GM20000 (cell line): ENCODE measurements at places on chromosomes 1 and 21.

- no peak for DNase-seq
Measured at GRCh38 chr1:226133504-226134123, 52.9 kb downstream of the ACBD3 start.

GRCh38 chr1:34904236-34905097, 25.0 kb downstream of the DLGAP3 start:
- DNase-seq = no peak

DNA sequence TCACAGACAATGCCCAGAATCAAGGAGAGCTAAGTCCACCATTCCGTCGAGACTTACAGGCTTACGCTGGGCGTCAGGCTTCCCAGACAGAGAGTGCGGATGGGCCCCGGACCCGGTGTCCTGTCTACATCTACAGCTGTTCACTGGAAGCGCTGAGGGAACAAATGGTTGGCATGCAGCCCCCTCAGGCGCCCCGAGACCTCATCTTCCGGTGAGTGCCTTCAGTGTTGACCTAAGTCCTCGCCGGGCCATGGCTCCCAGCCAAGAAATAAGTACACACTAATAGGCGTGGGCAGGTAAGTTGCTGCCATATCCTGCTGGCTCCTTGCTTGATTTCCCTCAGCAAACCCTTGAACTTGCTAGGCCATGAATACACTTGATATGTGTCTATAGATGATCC, 26.2 kb downstream of the HYI start:
- no peak for DNase-seq

- no peak for DNase-seq
Measured at GRCh38 chr1:235703506-235703905, 53.9 kb upstream of the GNG4 start.

- DNase-seq = no peak
Measured at GRCh38 chr1:53091841-53092645, 30.0 kb downstream of the PODN start.

- peak; percentile 39 for DNase-seq
Measured at GRCh38 chr1:198620951-198621824, 17.7 kb upstream of the PTPRC start.

GRCh38 chr1:211327346-211327921, 801 bp downstream of the TRAF5 start:
- peak; percentile 64 for DNase-seq

DNA sequence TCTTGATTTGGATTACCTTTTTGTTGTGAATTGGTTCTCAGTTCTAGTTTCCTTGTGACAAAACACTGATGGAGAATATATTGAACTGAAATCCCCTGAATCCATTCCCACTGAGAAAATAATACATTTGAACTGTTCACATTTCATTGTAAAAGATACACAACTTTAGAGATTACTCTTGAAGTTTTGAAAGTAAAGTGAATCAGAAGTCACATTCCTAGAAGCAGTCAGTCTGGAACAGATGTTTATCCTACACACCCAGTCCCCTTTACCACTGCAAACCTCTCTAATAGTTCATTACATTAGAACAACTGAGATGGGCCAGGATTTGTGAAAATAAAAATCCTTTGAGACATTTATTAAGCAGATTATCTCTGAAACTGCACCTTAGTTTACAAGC, 3.4 kb downstream of the RERE start:
- no peak for DNase-seq

- no peak for DNase-seq
Measured at GRCh38 chr1:183247931-183248330, 61.9 kb downstream of the LAMC2 start.

- DNase-seq = no peak
Measured at GRCh38 chr1:30746212-30747032, 11.2 kb downstream of the LAPTM5 start.

DNA sequence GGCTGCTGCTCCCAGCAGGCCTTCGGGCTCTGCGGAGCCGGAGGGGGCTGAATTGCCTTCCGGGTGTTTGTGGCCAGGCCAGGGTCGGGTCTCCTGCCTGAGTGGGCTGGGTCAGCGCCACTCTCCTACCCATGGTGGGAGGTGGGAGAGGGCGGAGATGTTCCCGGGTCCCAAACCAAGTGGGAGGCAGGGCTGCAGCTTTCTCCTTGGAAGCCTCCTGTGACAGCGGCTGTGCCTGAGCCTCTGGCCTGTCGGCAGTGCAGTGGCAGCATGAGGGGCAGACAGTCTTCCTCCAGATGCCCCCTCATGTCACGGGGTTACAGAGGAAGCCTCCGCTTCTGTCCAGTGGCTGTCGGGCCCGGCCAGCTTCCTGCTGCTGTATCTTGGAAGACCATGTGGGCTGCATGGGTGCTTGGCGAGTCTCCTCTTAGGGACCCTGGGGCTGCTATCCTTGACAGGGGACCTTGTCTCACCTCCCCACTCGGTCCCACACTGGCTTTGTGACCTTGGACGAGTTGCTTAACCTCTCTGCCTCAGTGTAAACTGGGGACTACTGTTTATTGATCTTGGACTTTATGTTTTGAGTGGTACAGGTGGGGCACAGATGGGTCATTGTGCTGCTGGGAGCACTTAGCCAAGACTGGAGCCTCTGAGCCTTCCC, 4.3 kb downstream of the SKI start:
- DNase-seq = no peak

- no peak for DNase-seq
Measured at GRCh38 chr1:57512386-57512785, 88.5 kb upstream of the DAB1 start.

DNA sequence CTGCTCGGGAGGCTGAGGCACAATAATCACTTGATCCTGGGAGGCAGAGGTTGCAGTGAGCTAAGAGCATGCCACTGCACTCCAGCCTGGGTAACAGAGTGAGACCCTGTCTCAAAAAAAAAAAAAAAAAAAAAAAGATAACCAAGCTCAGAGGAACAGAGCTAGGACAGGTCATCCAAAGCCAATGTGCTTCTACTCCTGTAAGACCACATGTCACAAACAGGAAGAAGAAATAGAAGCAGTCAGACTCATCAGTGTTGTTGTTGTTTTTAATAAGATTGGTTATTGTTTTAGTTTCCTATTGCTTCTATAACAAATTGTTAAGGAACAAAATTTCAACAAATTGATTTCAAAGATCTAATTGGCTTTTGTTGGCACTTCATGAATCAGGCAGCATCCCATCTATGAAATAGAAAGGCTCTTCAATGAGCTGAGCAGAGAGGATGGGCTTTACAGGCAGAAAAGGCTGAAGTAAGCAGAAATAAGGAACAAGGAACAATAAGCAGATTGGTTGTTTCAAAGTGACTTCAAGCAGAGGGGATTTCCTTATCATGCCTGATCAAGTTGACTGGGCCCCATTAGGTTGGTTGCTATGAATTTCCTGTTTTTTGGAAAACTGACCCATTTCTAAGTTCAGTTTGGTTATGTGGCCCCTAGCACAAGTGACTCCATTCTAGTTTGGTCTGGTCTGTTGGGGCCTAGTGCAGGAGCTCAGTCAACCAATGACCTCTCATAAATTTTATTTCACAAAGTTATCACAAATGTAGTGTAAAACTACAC, 6.0 kb upstream of the AKNAD1 start:
- no peak for DNase-seq

GRCh38 chr1:183702087-183702812, 49.1 kb upstream of the APOBEC4 start:
- no peak for DNase-seq

DNA sequence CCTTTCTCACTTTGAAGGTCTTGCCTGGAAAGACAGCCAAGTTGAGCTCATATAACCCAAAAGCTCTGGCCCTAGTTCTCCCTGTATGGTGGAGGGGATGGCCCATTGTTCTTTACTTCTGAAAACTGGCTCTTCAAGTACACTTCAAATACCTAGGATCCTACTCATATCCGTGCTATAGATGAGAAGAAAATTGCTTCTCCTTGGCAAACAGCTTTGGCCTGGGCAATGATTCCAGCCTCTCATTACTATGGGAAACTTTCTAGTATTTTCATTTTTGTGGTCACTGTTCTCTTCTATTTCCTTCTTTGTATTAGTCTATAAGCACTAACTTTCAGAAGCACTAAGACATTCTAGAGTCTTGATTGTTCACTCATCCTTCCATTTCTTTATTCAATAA, 53.7 kb downstream of the ZNF697 start:
- no peak for DNase-seq

- DNase-seq = no peak
Measured at GRCh38 chr1:92527670-92528069, 40.9 kb upstream of the GFI1 start.

- no peak for DNase-seq
Measured at GRCh38 chr1:37691497-37692077, 729 bp upstream of the CDCA8 start.
